Dermis microvascular lymphatic vessel endothelial cell (primary cell): ENCODE measurements at places on chromosomes 6 and 20. TPM values are rescaled to one million over a fixed set of nuclear protein-coding genes. Genes with fewer than 3 reads are reported as not detected.

DNA sequence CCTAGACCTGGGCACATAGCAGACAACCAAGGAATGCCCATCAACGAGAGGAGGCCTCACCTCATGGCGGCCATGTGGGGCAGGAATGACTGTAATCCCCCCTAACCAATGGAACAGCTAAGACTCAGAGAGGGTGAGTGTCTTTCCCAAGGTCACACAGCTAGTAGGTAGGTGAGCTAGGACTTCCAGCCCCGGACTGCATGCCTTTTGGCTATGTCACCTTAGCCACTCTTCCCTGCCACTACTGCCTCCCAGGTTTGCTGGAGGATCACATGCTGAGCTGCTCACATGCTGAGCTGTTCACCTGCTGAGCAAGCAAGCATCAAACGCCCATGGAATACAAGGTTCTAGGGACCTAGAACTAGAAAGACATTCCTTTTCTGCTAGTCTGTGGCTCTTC lies 188.5 kb upstream of the PMEPA1 start:
- DNase-seq: no peak

DNA sequence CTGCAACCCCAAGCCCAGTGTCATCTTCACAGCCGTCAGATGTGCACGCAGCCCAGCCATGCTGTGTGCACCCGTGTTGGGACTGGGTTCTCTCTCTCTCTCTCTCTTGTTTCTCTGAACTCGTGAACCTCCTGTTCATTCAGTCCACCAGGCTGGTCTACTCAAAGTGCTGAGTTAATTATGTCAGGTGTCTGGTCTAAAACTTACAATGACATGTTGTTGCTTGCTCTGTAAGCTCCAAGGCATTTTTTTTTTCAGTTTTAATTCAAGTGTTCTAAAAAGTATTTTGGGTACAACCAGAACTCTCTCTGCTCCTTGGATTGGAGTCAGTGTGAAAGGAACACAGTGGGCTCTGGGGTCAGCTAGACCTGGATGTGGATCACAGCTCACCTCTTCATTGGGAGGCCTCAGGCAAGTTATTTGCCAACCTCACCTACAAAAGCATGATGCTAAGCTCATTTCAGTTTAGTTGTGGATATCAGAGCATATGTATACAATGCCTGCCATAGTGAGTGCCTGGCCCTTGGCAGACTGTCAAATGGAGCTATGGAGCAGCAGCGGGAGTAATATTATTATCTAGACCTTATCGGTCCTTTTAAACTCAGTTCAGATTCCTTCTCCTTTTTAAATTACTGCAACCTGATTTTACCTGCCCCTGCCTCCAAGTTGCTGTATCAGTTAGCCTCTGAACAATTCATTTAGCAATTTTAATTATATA lies 59.5 kb downstream of the PLEKHG1 start:
- no peak for DNase-seq

DNA sequence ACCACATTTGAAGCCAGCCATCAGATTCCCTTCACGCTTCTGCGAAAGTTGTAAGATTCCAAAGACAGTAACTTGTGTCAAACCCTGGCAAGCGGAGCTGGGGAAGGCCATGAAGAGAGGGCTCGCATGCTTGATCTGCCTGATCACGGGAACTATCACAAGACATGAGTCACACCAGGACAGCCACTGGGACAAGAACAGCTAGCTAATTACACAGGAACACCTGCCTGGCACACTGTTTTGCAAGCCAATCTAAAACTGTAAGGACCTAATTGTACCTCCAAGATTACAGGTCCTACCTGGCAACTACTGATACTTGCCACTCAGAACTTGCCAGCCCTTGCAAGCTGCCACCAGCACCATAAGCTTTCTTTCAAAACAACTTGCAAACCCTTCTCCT lies 289.3 kb downstream of the KIF16B start:
- no peak for DNase-seq

DNA sequence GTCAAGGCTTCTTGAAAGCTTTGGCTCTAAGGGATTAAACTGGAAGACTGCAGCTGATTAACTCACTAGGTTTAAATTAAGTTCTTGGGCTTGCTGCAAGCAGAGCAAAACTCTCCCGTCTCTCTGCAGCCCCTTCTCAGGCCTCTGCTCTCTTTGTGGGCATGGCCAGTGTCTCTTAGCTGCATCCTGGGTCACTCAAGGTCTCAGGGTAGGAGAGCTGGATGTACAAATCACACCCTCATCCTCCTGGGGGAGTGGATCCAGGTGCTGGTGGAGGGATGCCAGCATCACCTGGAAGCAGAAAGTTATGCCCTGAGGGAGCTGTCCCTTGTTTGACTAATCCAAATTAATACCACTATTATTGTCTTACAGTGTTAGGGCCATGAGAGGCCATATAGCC lies 35.8 kb downstream of the GCM1 start:
- no peak for DNase-seq

DNA sequence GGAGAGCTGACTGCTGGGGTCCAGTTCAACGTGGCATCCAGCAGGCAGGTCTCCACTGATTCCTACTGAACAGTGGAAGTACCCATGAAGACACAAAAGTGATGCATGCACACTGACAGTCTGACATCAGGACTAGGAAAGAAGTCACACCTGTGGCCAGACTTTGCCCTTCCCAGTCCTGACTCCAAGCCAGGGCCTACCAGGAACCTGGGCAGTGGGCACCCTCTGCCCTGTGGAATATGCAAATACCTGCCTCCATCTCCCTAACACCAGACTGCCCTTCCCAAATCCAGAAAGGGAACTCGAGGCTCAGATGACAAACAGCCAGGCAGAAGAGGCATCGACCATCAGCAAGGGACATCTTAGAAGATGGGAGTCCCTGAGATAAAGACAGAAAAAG lies 50.9 kb downstream of the SLC23A2 start:
- DNase-seq: no peak

- DNase-seq: no peak
Measured at GRCh38 chr20:3406481-3407039, 909 bp downstream of the DNAAF9 start.

DNA sequence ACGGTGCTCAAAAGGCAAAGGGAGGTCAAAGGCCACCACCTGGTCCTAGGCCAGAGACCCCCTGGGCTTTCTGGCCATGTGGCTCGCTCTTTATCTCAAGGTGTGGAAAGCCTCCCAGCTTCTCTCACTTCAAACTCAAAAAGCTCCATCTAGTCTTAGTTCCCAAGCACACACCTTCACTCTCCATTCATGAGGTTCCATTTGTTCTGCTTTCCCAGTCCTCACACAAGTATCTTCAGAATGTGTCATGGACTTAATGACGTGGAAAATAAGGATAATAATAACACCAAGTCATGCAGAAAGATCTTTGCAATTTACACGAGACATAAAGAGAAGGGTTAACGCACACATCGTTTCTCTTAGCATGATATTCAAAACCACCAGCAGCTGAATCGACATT lies 219.3 kb downstream of the GMDS start:
- DNase-seq: no peak

GRCh38 chr6:44655412-44656342 lies 268.2 kb downstream of the CDC5L start:
- peak; percentile 42 for DNase-seq

GRCh38 chr20:49466114-49466912 lies 16.2 kb downstream of the KCNB1 start:
- DNase-seq: no peak

- no peak for DNase-seq
Measured at GRCh38 chr6:30192076-30192475, 21.1 kb downstream of the TRIM26 start.

- DNase-seq: no peak
Measured at GRCh38 chr6:41600499-41601247, 37.6 kb upstream of the MDFI start.

DNA sequence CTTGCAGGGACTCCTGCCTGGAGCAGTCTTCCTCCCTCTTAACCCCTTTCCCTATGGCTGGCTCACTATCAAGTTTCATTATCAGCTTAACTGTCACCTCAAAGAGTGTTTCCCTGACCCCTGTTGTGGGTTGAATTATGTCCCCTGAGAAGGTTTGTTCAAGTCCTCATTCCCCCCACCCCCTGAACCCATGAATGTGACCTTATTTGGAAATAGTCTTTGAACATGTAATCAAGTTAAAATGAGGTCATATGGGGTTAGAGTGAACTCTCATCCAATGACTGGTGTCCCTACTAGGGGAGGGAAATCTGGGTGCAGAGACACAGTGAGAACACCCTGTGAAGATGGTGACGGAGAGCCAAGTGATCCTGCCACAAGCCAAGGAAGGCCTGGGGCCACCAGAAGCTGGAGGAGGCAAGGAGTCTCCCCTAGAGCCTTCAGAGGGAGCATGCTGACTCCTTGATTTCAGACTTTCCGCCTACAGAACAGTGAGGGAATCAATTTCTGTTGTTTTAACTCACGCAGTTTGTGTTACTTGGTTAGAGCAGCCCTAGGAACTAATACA lies 165.2 kb upstream of the TOP1 start:
- no peak for DNase-seq

GRCh38 chr6:15267221-15267620 lies 21.4 kb downstream of the JARID2 start:
- DNase-seq: no peak

DNA sequence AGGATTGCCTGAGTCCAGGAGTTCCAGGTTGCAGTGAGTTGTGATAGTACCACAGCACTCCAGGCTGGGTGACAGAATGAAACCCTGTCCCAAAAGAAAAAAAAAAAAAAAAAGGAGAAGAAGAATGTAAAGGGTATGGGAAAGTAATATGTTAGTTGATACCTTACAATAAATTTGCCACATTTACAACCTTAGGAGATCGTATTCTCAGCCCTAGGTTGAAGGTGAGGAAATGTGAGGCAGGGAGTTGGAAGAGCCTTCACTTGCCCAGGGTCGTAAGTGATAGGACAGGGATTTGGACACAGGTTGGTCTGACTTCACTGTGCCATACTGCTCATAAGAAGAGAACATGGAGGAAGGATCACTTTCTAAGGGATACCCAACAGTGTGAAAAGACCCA lies 68.6 kb downstream of the BMP6 start:
- DNase-seq: no peak

- DNase-seq: no peak
Measured at GRCh38 chr20:58706975-58707681, 14.5 kb downstream of the NPEPL1 start.

DNA sequence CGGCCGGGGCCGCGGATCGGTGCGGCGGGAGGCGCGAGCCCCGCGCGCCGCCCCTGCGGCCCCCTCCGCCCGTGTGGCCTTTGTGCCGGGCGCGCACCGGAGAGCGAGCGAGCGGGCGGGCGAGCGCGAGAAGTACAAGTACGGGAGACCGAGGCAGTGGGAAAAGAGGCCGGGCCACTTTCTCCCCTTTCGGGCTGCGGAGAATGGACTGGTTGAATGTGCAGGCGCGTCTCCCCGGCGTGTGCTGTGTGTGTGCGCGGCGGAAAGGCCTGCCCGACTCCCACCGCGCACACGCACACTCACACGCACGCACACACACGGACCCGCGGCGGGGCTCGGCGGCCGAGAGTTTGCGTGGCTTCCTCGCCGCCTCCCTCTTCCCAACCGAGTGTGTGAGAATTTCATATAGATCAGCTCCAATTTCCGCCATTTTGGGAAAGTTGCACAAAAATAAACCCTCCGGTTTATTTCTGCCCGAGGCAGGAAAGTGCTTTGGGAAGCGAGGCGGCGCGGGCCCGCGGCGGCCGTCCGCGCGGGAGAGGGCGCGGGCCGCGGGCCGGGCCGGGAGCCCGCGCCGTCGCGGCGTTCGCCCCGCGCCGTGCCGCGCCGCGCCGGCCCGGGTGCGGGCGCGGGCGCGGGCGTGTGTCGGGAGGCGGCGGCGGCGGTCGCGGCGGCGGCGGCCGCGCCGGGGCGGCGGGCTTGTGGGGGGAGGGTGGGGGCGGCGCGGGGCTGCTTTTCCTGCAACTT lies 1.1 kb downstream of the L3MBTL3 start:
- DNase-seq: peak; percentile 57

DNA sequence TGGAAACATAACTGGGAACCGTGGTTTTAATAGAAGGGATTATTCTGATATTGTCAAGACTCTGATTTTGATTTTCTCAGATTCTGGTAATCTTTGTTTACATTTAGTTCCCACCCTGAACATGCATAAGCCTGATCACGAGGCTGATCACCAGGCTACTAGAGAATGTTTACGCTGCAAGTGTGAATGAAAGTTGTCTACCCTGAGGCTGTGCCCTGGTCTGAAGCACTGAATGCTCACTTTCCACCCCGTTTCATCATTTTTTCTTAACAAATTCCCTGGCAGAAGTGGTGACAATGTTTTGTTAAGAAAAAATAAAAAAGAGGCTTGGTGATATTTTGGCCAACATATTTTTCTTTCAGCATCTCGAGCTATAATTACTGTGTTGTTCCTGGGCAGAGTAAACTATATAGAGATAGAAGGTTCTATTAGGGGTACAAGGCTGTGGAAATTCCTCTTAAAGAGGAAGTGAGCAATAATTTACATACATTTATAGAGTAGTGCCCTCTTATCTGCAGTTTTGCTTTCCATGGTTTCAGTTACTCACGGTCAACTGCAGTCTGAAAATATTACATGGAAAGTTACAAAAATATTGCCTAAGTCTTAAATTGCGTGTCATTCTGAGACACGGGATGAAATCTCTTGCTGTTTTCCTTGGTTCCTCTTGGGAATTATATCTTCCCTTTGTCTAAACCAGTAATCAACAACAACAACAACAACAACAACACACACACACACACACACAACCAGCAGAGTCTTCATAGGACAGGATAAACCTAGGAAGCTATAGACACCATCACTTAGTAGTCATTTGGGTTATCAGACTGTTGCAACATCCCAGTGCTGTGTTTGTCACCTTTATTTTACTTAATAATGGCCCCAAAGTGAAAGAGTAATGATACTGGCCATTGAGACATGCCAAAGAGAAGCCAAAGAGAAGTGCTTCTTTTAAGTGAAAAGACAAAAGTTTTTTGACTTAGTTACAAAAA lies 566.6 kb upstream of the CITED2 start:
- DNase-seq: no peak

GRCh38 chr6:44972709-44973108 lies 355.4 kb upstream of the RUNX2 start:
- no peak for DNase-seq

DNA sequence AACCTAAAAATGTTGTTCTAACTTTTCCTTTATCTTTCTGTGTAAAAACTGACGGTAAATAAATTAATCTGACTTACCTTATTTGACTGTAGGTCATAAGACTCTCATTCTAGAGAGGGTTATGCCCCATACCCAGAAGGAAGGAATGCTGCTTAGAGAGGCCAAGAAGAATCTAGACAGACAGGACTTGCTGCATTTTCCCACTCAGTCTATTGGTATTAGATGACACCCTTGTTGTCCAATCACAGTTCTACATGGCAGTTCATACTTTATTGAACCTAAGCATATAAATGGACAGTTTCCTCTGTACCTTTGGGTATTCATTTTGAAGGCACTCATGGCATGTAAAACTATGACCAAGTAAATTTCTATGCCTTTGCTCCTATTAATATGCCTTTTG lies 359.6 kb upstream of the ID4 start:
- DNase-seq: no peak

MYB gene
- under 0.01 TPM in 2 replicates for total RNA-seq

F13A1 gene
- not detected in 2 replicates for total RNA-seq

TEAD3 gene
- total RNA-seq: 0.13 and 0.26 TPM in 2 replicates

SDHAF4 gene
- 3.9 and 4.8 TPM in 2 replicates for total RNA-seq

ERVFRD-1 gene
- under 0.01 TPM in 2 replicates for total RNA-seq

MEP1A gene
- not detected in 2 replicates for total RNA-seq

CGA gene
- total RNA-seq: not detected in 2 replicates

PRL gene
- not detected in 2 replicates for total RNA-seq
